Ammon's horn (tissue), 1 donor: ENCODE measurements at places on chromosomes 13 and 19.

DNA sequence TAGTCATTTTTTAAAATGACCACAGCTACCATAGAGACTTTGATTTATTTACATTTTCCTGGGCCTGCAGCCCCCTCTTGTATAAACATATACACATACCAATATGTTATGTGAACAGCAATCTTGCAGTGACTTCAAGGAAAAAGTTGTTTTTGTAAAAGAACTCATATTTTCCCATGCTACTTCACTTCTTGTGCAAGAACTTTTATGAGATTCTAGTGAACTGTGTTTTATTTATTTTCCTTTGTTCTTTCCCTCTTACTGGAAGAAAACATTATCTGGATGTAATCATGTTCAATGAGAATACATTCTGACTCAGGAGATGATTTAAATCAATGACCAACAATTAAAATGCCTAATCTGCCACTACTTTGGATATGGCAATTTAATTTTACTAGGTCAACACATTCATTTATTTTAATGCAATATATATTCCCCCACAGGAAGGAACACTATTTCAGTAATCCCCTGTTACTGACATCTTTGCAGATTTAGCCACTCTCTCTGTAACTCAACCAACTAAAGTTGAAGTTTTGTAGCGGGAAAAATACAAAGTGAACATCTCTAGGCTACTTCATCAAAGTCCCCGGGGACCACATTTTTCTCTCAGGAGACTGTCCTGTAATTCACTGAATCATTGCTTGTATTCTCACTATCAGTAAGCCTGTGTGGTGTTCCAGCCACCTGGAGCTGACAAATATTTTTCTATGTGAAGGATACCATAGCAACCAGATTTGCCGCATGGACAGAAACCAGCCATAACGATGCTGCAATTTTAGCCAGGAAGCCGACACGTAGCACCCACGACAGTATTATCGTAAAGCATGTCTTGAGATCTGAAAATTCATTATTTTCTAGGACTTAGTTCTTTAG is 90.5 kb downstream of the STARD13 start:
- DNase-seq = peak; percentile 48

GRCh38 chr13:98273067-98273823 is 96.2 kb upstream of the RNF113B start:
- no peak for DNase-seq

GRCh38 chr13:47372751-47373150 is 475.9 kb upstream of the HTR2A start:
- DNase-seq = no peak

GRCh38 chr13:111429064-111429558 is 108.7 kb downstream of the TEX29 start:
- DNase-seq = peak; percentile 59

- DNase-seq = no peak
These were observed 25.5 kb downstream of the KBTBD6 start for GRCh38 chr13:41107104-41107571.

DNA sequence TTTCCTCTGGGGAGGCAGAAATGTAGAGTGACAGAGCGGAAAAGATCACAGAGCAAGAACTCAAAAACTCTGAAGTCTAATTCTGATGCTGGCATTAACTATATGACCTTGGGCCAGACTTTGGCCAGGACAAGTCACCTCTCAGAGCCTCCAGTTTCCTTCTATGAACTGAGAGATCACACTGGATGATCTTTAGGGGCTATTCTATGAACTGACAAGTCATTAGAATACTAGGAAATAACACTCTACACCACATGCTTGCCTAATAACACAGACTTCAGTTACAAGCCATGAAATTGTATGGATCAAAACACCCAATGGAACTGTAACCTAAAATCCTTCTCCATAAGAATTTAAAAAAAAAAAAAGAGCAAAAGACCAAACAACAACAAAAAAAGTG is 16.9 kb downstream of the SLC25A30 start:
- no peak for DNase-seq

DNA sequence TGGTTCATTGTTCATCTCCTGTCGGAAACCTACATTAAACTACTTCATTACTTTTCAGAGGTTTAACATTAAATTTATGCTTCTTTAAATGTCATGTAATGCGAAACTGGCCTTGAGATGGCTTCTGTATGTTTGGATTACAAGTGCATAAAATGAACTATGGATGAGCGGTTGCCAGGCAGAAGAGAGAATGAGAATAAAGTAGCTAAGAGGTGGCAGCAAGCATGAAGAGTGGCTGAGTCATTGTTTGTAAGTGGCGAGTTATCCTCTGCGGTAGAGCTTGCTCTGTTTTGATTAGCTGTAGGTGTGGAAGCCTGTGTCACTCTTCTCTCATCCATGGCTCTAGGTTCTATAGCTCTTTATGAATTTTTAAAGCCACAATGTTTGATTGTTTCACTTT is 1139.6 kb upstream of the PCDH9 start:
- no peak for DNase-seq

GRCh38 chr19:14346279-14346678 is 35.0 kb upstream of the ADGRE5 start:
- no peak for DNase-seq

DNA sequence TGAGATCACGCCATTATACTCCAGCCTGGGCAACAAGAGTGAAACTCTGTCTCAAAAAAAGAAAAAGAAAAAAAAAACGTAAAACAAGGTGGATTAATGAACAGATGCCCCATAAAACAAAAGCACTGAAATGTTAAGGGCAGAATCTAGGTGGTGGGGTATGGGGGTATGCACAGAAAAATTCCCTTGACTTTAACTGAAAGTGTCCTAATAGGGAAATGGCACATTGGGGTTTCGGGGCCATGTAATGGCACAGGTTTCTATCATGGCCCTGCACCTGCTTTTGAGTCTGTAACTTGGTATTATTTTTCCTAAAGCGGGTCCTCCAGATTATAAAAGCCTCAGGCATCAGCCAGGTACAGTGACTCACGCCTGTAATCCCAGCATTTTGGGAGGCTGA is 16.2 kb downstream of the NOP53 start:
- no peak for DNase-seq

GRCh38 chr13:50357136-50357535 is 341.9 kb downstream of the KCNRG start:
- DNase-seq = no peak

DNA sequence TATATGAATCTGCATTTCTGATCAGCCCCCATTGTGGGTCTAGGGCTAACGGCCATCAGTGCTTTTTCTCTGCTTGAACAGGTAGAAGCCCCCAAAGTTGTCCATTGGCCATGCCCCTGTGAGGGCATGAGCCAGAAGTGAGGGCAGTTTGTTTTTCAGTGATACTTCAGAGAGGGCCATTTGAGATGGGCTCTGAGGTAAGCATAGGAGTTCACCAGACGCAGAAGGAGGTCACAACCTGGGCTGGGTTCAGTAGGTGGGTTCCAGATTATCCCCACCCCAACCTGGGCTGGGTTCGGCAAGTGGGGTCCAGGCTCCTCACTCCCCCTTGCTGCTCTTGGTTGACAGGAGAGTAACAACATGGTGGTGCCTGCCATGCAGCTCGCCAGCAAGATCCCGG is 33.4 kb downstream of the MAU2 start:
- DNase-seq = no peak

DNA sequence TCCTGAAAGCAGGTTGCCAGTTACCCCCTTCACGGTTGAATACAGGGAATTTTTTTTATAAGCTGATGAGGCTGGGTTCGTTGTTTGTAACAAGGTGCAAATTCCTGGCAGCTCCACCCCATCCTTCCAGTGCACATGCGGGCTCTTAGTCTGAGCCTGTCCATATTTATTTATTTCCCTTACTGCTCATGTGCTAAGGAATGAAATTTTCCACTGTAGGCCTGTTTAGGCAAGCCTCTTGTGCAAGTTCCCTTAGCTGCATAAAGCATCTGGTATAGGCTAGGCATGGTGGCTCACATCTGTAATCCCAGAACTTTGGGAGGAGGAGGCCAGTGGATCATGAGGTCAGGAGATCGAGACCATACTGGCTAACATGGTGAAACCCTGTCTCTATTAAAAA is 560.9 kb upstream of the PCDH9 start:
- no peak for DNase-seq

DNA sequence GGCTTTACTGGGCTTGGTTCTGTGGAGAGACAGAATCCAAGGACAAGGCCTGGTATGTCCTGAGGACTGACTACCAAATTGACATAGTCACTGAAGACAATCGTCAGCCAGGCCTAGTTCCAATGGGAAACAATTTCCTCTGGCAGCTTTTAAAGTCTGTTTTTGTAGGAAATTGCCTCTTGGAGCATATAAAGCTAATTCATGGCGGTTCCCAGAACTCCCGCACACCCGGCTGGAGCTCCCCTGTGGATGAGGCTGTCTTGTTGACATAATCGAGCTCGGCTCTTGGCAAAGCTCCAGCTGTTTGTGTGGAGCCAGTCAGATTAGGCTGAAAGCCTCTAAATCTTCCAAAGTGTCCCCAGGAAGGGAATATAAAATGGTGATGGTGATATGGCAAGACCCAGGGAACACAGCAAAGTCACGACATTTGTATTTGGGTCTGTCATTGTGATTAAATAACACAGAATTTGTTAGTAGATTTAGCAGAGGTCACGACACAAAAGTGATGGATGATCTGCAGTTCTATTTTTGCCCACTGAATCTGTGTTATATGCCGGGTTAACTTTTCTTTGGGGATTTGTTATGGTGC is 395.0 kb downstream of the PCDH9 start:
- peak; percentile 85 for DNase-seq

DNA sequence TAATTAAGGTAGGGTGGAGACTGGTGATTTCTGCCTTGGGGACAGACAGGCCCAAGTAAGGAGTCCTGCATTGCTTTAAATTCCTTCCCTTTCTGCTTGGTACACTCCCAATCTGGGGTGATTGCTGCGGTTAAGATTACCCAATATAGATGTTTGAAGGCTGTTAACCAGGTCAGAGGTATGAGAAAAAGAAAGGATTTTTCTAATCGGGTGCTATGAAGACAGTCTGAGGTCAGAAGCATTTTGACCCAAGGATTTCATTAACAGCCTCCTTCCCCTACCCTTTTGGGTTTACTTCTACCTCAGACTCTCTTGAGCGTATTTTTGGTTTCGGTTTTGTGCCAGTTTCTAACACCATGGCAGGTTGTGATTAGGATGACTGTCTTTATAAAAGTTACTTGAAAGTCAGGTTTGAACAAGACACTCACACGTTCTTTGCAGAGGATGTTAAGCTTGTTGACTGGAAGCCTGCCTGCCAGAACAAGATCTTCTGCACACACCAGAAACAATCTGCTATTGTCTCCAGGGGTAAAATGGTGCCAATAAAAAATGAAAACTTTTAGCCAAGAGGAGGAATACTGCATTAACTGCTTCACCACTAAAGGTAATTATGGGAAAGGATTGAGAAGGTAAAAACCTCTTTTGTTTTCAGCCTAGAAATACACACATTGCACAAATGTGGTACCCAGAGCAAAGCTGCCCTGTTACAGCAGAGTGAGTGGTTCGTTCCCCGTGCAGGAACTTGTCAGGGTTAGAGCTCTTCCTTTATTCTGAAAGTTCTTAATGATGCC is 108.8 kb downstream of the NDFIP2 start:
- no peak for DNase-seq

DNA sequence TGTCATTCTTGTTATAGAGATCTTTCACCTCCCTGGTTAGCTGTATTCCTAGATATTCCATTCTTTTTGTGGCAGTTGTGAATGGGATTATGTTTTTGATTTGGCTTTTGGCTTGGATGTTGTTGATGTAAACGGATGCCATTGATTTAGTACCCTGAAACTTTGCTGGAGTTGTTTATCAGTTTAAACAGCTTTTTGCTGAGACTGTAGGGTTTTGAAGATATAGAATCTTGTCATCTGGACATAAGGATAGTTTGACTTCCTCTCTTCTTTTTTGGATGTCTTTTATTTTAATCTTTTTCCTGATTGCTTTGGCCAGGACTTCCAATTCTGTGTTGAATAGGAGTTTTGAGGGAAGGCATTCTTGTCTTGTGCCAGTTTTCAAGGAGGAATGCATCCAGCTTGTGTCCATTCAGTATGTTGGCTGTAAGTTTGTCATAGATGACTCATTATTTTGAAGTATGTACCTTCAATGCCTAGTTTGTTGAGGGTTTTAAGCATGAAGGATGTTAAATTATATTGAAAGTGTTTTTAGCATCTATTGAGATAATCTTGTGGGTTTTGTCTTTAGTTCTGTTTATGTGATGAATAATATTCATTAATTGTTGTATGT is 16.8 kb downstream of the ZNF431 start:
- DNase-seq = no peak

DNA sequence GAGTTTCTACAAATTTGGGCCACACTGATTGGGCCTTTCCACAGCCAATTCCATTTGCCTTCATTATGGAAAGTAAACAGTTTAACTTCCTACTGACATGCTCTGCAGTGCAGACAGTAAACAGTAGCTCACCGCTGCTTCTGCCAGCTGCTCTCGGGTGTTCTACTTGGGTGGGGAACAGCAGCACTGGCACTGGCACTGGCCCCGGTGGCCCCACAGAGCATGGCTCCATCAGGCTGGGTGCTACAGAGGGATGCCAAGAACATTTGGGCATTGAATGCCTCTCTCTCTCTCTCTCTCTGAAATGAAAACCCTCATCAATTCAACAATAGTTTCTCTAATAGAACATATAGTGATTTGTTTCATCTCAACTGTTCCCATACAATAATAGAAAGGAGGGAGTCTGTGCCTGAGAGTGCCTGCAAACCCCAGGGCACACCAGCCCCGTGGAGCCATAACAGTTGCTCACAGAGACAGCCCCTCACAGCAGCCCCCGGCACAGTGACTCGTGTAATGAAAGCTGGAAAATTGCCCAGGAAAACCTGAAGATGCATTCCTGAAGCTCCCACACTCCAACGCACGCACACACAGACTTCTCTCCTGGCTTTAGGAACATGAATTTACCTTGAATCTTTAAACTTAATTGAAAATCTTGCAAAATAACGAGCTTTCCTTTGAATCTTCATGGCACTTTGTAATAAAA is 38.2 kb upstream of the GJB6 start:
- no peak for DNase-seq

GRCh38 chr13:35711909-35712308 is 235.4 kb upstream of the MAB21L1 start:
- DNase-seq = no peak

DNA sequence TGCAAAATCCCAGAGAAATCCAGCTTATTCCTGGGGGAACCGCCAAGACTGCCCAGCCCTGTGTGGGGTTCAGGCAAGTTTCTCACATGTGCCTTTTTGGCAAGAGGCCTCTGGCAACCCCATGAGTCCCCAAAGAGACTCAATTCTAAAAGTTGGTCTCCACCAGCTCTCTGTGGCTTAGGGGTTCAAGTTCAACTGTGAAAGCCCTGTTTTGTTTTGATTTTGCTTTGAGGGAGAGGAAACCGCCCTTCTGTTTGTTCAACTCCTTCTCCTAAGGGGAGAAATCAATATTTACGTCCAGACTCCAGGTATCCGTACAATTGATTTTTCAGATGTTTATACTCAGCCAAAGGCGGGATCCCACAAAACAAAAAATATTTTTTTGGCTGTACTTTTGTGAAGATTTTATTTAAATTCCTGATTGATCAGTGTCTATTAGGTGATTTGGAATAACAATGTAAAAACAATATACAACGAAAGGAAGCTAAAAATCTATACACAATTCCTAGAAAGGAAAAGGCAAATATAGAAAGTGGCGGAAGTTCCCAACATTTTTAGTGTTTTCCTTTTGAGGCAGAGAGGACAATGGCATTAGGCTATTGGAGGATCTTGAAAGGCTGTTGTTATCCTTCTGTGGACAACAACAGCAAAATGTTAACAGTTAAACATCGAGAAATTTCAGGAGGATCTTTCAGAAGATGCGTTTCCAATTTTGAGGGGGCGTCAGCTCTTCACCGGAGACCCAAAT is 583 bp upstream of the LDLR start:
- DNase-seq = peak; percentile 52

GRCh38 chr19:9427941-9428340 is 7.4 kb downstream of the ZNF266 start:
- DNase-seq = no peak

GRCh38 chr13:29594710-29595379 is 643 bp downstream of the SLC7A1 start:
- peak; percentile 50 for DNase-seq
